ENCODE measurements at places on chromosomes 11 and 22.

DNA sequence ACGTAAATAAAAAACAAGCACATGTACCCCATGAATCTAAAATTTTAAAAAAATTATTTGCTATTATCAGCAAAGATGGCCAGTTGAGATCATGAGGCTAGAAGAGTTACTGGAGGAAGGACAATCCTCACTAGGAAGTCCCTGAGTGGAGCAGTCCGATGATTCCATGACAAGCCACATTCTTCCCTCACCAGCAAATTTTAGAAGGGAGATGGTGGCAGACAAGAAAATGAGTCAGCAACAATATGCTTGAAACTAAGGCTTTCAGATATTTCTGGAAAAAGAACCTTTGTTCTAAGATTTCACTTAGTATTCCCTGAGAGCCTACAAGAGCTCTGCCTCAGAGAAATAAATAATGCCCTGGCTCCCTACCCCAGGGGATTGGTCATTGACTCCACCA lies 34.9 kb downstream of the P4HA3 start:
- DNase-seq: no peak

DNA sequence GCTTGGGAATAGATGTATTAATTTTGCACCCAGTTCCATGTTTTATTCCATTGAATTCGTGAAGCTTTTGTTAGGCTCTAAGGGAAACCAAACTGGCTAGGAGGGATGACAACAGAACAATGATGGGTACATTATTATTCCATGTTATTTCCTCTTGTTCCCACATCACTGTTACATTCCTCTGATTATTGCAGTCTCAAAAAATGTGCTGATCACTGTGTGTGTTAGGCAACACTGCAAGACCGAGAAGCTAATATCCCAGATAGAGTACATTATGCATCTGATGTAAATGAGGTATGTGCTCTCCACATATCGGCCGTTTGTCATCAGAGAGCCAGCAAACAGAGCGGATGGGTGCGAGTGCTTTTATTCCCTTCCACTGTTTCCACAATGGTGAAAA lies 327.9 kb downstream of the SOX6 start:
- DNase-seq: no peak

- DNase-seq: no peak
These were observed 12.8 kb downstream of the PARVG start for GRCh38 chr22:44193535-44193891.

DNA sequence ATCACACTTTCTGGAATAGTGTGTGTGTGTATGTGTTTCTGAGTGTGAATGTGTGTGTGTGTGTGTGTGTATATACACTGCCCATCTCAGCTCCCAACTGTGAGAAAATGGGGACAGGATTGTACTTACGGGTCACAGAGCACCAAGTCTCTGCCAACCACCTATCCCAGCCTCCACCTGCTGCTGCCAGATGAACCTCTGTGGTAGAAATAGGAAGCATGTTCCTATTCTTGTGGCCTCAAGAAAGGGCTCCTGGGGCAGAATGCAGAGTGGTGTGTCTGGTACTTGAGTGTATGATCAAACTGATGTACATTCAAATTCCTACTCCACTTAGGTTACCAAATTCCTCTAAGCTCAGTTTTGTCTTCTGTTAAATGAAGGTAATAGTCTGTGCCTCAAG lies 14.6 kb downstream of the UBASH3B start:
- no peak for DNase-seq

- no peak for DNase-seq
These were observed 90.4 kb downstream of the WNT7B start for GRCh38 chr22:45886540-45886939.

GRCh38 chr11:1542267-1542666 lies 29.8 kb downstream of the DUSP8 start:
- DNase-seq: no peak

- DNase-seq: no peak
These were observed 3.6 kb downstream of the SHISAL1 start for GRCh38 chr22:44309137-44309536.
